ENCODE measurements at places on chromosomes 5 and 9. TPM values are rescaled to one million over a fixed set of nuclear protein-coding genes. Genes with fewer than 3 reads are reported as not detected.

Gene IFNK
- total RNA-seq: not detected

Gene ECM2
- 4.3 TPM for total RNA-seq

Gene C6
- total RNA-seq: 0.28 TPM

Gene ERCC6L2
- total RNA-seq: 81.1 TPM

Gene ORM2
- not detected for total RNA-seq

Gene CATSPER3
- total RNA-seq: 0.14 TPM

Gene OTP
- total RNA-seq: not detected

Gene TNFSF15
- 0.55 TPM for total RNA-seq

Gene BARHL1
- not detected for total RNA-seq

Gene TNC
- 46.8 TPM for total RNA-seq

Gene FAM13B
- total RNA-seq: 13.1 TPM

Gene SAXO1
- total RNA-seq: under 0.01 TPM

Gene IFNA2
- not detected for total RNA-seq

Gene IL3
- total RNA-seq: not detected

Measured in smooth muscle cell of bladder (primary cell).